ENCODE measurements at places on chromosomes 2 and 18.

DNA sequence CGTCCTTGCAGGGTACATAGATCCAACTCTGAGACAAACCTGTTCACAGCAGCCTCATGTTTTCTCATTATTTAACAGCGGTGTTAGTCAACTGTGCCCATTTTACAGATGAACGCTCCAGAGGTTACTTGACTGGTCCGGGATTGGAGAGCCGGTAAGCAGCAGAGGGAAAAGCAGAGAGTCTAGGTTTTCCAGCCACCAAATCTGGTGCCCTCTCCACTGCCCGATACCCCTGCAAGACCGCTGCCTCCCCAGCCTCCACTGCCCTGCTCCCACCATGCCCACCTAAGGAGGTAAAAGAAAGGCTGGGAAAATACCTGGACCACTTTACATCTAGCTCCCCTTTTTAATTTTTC is 51.5 kb downstream of the EIPR1 start:
- DNase-seq = no peak

GRCh38 chr18:35519148-35519899 is 21.6 kb upstream of the INO80C start:
- no peak for DNase-seq

DNA sequence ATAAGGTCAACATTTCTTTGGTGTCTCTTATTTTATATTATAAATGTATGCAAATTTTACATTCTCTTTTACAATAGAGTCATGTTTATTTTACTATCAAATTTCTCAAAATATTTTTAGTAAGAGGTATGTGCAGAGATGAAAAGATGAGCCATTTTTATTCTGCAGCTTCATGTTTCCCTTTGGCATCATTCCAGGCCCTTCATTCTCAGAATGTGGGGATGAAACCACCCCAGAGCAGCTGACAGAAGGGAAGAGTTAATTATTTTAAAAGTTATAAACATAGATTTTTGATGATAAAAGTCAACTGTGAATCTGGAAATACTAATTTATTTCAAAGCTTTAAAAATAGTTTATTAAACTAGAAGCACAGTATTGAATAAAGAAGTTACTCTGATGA is 12.8 kb upstream of the FSHR start:
- DNase-seq = no peak

DNA sequence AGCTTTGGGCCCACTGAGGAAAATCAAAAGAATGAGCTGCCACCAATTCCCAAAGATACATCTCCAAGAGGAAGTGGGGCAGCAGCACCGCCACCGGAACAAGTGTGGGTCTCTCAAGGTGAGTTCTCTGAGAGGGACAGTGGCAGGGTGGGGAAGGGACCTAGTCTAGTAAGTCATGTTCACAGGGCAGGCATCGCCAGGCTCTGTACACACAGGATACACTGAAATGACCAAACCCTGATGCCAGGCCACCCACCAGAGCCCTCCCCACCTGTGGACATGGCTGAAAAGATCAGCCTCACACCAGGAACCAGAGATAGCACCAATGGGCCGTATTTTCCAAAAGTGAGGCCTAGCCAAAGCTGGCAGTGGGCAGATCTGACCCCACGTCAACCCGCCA is 108.2 kb upstream of the SMAD2 start:
- DNase-seq = no peak

DNA sequence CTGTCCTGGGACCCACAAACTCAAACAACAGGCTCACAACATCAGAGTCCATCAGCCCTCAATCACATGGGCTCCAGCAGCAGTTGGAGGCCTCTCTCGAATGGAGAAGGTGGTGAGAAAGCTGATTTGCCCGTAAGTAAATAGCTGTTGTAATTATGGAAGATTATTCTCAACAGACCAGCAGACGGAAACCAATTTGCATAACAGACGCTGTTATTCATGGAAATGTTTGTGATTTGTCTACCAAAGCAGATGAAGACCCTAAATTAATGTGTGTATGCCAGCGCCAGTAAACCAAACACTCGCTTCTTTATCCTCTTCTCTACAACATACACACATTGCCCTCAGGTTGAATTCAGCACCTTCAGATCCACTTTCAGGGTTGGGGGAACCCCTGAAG is 23.4 kb upstream of the GALNT14 start:
- no peak for DNase-seq

- DNase-seq = no peak
Measured at GRCh38 chr2:122163617-122164016, 408.2 kb downstream of the TSN start.

DNA sequence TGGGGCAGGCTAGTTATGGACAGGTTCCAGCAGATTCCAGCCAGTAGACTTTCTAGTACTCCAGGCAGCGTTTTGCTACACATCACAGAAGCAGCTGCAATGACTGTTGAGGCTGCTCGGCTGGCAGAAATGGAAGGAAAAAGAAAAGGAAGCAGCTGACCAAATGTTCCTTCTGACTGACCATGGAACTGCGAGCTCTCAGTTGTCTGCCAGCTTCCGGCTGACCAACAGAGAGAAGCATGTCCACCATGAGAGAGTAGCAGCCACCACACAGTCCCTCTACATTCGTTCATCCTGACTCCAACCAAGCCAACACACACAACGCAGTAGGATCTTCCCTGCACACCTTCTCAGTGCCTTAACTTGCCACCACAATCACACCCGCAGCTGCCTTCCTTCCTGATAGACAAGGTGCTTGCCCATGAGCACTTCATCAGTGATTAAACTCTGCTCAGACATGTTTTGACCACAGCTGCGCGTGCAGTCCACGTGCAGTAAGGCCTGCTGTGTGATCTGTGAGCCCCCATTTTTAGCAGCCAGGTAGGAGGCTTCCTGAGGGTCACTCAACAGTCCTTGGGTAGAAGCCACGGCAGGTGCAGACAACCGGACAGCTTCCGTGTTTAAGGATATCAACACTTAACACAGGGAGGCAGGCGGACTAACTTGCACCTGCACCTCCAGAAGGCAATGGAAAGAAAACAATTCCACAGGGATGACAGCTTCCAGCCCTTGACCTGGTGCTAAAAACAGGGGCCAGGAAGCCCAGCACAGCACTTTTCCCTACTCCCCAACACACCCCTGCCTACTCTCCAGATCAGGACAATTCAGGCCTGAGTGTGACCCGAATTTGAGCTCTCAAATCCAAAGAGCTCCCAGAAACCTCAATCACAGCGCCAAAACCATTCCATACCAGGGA is 996 bp downstream of the TGFBRAP1 start:
- peak; percentile 54 for DNase-seq

GRCh38 chr2:138874251-138874650 is 94.1 kb upstream of the NXPH2 start:
- no peak for DNase-seq

GRCh38 chr18:73752965-73753364 is 394.7 kb downstream of the FBXO15 start:
- no peak for DNase-seq

GRCh38 chr18:66761166-66761565 is 157.3 kb upstream of the CDH19 start:
- DNase-seq = no peak

DNA sequence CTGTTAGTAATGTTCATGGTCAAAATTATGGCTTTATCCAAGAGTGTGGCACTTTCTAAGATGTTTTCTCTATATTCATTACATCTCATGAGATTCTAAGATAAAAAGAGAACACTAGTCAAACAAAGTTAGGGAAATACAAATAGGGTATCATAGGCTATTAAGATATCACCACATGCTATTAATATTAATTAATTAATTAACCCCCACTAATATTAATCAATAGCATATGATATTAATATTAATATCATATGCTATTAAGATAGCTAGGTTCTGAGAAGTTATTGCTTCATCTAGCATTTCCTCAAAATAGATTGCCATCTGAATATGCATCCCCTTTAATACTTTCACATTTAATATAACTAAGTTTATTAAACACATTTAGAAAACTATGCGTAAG is 22.1 kb downstream of the DSG3 start:
- no peak for DNase-seq

DNA sequence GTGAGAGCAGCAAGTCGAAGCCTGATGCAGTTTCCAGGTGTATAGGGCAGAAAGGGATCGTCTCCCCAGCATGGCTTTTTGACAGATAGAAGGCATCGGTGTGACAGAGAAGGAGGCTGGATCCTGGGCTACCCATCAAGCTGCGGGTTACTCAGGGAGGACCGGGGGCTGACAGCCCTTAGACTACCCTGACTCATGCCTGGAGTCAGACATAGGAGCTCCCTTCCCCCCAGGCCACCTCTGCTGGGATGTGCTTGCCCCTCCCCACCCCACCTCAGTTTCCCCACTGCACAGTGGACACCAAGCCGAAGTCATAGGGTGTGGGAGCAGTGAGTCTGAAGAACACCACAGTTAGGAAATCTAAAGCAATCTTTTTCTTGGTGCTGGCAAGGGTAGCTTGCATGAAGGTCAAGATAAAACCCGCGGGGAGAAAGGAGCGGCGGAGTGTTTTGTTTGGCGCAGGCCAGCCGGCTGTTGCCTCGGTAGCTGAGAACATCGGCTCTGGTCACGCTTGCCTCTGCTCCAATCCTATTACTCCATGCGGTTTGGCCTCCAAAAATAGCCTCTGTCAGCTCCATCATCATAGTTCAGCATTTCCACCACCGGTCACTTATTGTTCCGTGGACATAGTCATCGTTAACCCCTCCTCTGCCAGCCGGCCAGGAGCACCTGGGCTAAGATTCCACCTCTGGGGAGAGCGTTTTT is 169.2 kb upstream of the GLI2 start:
- no peak for DNase-seq

GRCh38 chr18:36326771-36327170 is 29.3 kb downstream of the FHOD3 start:
- no peak for DNase-seq

DNA sequence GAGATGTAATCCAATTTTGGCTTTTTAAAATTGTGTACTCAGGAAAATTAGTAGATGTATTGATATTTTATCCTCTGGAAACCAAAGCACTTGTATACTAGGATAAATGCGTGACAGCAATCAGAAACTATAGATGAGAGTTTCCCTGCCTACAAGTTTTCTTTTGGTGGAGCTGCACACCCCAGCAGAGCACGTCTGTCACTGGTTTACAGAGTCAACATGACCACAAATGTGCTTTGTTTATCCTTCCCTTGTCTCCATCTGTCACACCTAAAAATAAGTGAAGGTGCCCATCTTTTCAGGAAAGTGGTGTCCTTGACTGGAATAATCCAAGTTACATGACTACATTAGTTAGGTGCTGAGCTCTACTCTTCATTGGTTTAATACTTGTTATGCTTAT is 210.4 kb upstream of the DSEL start:
- DNase-seq = no peak

DNA sequence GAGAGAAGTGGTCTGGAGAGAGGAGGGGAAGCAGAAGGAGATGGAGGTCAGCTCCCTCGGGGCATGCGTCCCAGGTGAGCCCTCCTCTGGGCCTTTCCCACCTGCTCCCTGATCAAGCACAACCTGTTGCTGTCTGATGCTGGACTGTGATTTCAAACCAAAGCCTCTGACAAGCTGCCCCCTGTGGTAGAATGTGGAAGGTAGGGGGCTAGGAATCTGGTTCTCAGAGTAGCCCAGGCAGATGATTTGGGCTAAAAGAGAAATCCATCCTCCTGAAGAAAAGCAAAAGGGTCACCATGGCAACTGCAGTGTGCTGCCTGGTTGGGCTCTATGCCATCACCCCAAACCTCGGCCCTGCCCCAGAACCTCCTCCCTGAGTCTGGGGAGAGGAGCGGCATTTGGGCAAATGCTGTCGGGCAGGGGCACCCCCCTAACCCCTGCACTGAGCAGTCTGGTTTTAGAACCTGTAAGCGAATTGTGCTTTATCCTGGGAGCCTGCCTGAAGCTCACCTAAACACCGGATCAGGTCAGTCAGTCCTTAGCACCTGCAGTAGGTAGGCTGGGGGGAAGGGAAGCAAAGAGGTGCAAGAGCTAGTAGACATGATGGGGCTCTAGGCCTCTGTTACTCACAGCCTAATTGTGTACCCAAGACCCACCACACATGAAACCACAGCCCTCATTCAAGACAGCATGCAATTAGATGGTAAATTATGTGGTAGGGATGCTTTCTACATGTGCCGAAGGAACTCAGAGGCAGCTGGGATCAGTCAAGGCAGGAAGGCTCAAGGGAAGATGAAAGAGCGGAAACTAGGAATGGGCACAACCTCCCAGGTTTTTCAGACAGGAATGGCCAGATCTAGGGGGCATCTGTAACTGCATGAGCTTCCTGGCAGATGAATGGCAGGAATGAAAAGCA is 83.5 kb downstream of the DNMT3A start:
- DNase-seq = no peak

- no peak for DNase-seq
Measured at GRCh38 chr2:30448866-30449265, 1.8 kb downstream of the LCLAT1 start.

Measured in activated naive CD8-positive, alpha-beta T cell treated with anti-CD3 and anti-CD28 coated beads, Interleukin-2, amount 10 ng/mL, durations not matched to agents 7 days and 5 days (primary cell).